ENCODE measurements at places on chromosomes 5 and 9.

- DNase-seq, result no peak
These were observed 245.7 kb upstream of the ELAVL2 start for GRCh38 chr9:24071716-24072115.

DNA sequence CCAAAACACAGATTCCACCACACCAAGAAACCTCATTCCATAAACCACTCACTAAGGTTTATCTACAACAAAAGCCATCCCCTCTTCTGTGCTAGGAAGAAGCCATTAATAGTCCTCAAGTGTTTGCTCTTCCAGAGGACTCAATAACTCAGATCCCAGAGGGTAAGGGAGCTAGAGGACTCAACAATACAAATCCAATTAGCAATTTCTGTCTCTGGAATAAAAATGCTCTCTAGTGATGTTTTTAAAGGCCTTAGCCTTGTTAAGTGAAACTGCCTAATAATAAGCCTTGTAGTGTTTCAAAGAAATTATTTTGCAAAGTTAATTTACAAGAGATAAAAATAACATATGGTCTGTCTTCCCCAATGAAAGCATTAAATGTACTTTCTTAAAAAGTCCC lies 942.4 kb downstream of the CDH12 start:
- DNase-seq, result no peak

- no peak for DNase-seq
These were observed 976.6 kb upstream of the SEMA6A start for GRCh38 chr5:117551236-117551635.

- no peak for DNase-seq
These were observed 22.1 kb downstream of the ANXA1 start for GRCh38 chr9:73173557-73174329.

DNA sequence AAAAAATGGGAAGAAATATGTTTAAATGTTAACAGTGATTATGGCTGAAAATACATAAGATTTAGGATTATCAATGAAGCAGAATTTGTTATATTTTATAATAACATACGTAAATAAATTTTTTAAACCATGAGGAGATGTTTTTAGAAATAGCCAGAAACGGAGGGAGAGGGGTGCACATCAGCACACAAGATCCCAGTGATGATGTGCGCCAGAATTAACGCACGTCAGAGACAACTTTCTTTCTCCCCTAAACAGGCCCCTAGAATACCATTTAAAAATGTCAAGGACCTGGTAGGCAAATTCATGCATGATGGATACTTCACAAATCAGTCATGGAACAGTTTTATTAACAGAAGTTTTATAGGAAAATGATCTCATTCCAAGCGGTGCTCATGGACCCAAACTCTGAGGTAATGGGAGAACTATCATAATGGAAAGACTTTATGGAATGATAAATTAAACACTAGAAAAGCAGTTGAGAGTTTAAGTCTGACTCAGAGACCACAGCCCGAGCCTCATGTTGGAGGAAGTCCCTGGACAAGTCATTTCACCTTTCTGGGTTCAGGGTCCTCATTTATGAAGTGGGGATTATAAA lies 258.9 kb upstream of the GAS1 start:
- DNase-seq, result no peak

DNA sequence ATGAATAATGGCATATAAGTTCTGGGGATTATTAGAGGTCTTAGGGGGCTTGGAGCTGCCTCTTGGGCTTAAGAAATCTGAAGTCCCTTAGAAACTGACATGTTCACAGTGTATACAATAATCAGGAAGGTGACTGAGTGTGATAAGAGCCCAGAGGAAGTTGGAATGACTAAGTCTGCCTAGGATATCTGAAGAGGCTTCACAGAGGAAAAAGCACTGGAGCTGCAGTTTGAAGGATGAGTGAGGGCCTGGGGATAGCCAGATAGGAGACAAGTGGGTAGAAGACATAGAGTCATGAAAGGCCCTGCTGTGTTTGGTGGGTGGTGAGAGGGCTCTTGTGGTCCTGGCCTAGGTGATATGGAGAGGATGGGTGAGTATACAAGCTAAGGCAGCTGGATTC lies 8.8 kb downstream of the NEUROG1 start:
- no peak for DNase-seq
